ENCODE measurements at places on chromosomes 16 and 17. TPM values are rescaled to one million over a fixed set of nuclear protein-coding genes. Genes with fewer than 3 reads are reported as not detected.

Gene TNS4
- total RNA-seq: not detected

Gene SDR42E2
- total RNA-seq: 0.13 TPM

Gene NRN1L
- total RNA-seq: 0.13 TPM

Gene FBRS
- total RNA-seq: 6.9 TPM

Gene CIITA
- under 0.01 TPM for total RNA-seq

Gene NXPH3
- 0.90 TPM for total RNA-seq

- DNase-seq: peak; percentile 37
Observed at GRCh38 chr16:73095885-73096421, 48.0 kb upstream of the ZFHX3 start.

DNA sequence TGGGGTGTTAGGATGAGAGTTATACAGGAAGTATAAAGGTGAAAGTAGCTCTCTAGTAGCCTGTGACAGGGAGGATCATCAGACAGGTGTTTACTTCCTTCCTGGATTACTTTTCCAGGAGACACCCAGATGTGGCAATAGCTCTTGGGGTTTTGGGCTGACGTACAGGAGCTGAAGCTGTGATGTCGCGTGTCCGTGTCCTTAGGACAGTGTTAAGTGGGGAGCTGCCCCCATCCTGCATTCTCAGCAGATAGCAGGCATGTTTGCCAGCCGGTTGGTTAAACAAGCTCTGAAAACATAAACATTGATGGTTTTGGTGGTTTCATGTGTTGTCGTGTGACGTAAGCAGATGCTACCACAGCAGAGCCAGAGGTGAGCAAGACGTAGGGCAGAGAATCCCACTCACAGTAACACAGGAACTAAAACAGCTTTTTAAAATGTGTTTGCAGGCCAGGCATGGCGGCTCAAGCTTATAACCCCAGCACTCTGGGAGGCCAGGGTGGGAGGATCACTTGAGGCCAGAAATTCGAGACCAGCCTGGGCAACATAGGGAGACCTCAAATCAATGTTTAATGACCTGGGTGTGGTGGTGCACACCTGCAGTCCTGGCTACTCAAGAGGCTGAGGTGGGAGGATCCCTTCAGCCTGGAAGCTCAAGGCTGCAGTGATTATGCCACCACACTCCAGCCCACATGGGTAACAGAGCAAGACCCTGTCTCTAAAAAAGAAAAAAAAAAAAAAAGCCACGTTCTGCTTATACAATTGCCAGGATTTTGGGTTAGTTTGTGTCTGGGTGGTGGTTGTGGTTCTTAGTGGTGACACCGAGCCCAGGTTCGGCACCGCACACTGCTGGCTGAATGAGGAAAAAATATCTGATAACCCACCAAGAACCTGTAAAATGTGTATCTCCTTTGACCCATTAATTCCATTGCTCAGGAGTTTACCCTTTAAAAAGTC, 18.2 kb upstream of the IL17C start:
- no peak for DNase-seq

GRCh38 chr17:39699818-39700147, at the start of gene ERBB2:
Gene ERBB2, plus strand, starts transcription at chr17:39700064. Its CDS starts 175 bp downstream, at chr17:39700239.
- DNase-seq: no peak

DNA sequence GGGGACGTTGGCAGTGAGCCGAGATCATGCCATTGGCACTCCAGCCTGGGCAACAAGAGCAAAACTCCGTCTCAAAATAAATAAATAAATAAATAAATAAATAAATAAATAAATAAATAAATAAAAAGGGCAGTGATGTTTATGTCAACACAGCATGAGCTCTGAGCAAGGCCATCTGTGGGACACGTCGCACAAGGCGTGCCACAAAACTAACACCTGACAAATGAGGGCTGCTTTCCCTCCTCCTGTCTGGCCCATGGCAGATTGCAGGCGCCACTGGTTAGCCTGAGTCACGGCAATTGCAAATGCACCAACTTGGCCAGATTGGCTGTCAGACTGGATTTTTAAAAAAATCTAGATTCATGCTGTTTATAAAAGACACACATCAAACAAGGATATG, 25.9 kb upstream of the SPNS3 start:
- DNase-seq: no peak

DNA sequence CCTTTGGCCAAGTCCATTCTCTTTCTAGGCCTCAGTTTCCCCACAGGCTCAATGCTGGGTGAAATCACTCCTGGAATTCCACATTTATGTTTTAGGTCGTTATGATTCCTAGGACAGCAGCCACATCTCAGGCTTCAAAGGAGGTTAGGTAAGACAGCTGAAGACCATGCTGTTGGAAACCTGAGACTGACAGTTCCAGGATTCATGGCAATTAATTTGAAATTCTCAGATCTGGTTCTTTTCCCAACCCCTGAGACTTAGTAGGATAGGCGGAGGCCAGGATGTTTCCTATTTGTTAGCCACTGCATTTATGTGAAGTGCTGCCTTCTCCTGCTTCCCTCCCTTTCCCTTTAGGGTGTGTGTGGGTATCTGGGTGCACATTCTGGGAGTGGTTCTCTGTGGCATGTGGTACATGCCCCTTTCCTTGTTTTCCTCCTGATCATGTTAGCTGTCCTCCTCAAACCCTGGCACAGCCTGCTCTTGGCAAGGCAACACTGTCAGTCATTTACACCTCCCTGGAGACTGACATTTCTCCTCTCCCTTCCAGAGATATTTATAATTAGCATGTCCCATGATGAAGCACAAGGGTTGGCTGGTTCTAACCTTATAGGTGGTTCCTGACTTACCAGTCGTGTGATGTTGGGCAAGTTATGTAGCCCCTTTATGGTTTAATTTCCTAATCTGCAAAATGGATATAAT, 91.4 kb upstream of the SALL1 start:
- no peak for DNase-seq

- no peak for DNase-seq
Observed at GRCh38 chr17:31696184-31696602, 162.9 kb downstream of the COPRS start.

DNA sequence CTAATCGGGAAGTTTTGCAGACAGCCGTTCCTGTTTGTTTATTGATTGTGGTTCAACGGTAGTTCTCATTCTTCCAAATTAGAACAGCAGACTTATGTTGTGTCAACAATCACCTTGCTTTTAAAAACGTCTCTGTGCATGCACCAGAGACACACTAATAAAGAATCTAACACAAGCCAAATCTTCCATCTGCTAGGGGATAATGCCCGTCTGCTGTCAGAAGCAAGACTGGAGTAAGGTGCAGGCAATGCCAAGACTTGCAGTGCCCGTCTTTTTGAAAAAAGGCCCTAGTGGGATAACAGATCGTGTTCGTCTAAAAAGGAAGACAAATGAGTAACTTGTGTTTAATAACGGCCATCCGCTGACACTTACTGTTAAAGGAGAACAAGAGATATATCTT, 158.4 kb downstream of the KCNJ2 start:
- no peak for DNase-seq

DNA sequence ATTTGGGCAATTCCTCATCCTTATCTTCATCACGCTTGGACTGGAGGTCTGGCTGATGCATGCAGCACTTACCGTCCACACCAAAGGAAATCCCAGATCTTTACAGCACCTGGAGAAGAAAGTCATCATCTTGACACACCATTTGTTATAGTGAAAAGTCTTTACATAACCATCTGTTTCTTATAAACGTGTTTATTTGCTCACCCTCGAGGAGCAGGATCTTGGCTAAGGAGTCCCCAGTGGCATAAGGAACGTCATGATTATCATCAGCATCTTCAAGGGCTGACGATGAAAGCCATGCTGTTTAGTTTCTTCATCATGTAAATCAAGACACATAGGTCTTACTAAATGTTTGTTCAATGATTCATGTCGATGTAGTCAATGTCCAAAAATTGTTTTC, 248.8 kb upstream of the ELAC2 start:
- no peak for DNase-seq

- DNase-seq: peak; percentile 94
Observed at GRCh38 chr16:89325861-89326471, 108.5 kb downstream of the ZNF778 start.

DNA sequence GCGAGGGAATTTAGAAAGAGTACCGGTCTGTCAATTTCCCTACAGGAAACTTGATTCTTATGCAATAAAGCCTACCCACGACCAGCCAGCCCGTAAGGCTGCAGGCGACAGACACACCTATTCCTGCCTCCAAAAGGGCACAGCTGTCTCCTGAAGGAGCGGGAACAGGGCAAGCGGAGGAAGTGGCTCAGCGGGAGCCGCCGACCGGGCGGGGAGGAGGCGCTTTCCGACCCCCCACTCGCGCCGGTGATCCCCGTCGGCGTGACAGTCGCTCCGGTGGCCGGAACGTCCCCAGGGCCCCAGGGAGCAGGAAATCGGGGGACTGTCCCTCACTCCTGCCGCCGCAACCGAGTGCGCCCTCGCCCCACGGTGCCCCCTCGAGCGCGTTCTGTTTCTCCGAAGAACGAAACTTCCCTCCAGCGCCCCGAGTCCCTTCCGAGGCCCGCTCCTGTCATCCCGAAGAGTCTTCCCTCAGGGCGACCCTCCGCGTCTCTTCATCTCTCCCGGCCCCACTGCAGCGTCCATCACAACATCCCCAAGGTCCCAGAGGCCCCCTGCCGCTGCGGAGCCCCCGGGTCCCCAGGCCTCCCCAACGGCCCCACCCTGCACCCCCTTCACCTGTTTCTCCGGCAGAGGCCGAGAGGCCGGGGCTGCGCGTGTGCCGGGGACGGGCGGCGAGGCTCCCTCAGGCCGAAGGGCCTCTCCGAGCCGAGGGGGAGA, 421 bp downstream of the STAT3 start:
- no peak for DNase-seq

DNA sequence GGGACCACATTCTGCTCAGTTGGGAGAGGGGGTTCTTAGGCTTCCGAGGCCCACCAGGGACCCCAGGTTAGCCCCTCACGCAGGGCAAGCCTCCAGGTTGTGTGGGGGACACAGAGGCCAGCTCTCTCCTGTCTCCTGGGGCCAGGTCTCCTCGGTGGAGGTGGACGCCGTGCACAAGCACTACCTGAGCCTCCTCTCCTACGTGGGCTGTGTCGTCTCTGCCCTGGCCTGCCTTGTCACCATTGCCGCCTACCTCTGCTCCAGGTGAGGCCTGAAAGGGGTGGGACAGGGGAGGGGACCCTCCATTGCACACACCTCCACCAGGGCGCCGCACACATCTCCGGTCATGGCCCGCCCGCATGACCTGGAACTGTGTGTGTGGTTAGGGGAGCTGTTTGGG, 10.9 kb upstream of the ADGRG3 start:
- DNase-seq: no peak

- no peak for DNase-seq
Observed at GRCh38 chr17:60534613-60535157, 8.6 kb upstream of the APPBP2 start.

DNA sequence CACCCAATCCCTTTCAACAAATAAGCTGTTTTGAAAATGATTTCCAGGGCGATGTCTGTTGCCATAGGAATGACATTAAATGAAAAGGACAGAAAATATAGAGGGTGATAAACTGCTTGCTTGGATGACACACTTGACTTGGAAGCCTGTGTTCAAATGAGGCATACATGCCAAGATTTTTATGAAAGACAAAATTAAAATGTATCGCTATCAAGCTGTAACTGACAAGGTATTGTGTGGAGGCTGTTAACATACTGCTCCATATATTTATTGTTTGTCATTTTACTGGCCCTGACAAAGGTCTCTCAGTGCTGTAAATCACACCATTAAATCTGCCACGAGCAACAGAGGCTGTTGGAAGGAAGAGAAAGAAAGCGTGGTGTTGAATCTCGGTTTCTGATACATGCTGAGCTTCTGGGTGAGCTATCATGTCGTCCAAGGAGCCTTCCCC, 456.2 kb upstream of the SALL1 start:
- DNase-seq: no peak

GRCh38 chr17:57589151-57590034, 155.7 kb downstream of the CCDC182 start:
- DNase-seq: no peak

- no peak for DNase-seq
Observed at GRCh38 chr16:72913551-72913950, 134.4 kb downstream of the ZFHX3 start.

DNA sequence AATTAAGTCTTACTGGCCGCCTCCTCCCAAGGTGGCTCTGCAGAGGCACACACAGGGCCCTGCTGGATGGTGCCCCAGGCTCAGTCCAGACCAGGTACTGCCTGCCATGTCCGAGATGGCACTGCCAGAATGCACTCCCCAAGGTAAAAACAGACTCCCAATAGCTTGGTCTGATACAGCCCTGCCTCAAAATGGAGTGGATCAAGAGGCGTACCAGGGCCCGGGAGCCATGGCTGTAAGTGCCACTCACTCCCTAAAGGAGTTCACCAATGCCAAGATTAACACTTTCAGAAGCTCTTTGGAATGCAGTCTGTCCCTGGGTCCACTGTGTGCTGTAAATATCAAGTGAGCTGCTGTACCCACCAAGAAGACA, 576 bp upstream of the MYO18A start:
- no peak for DNase-seq
